ENCODE measurements at places on chromosomes 4 and X.
A peak's percentile ranks its signal among the peaks of the same experiment; 100 is the strongest.

- DNase-seq, result no peak
Measured at GRCh38 chr4:177696438-177696966, 254.3 kb upstream of the AGA start.

DNA sequence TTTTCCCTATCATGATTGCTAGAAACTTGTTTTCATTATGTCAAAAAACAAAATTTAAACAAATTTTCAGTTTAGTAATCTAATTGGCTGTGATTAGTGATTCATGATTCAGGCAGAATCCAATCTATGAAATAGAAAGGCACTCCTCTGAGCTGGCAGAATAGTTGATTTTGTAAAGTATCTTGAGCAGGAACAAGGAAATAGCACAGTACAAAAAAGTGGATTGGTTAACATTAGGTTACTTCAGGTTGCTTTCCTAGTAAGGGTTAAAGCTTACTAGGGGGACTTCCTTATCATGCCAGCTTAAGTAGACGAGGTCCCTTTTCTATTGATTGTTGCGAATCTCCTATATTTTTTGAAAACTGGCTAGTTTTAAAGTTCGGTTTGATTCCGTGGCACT is 43.4 kb upstream of the PRDM5 start:
- no peak for DNase-seq

DNA sequence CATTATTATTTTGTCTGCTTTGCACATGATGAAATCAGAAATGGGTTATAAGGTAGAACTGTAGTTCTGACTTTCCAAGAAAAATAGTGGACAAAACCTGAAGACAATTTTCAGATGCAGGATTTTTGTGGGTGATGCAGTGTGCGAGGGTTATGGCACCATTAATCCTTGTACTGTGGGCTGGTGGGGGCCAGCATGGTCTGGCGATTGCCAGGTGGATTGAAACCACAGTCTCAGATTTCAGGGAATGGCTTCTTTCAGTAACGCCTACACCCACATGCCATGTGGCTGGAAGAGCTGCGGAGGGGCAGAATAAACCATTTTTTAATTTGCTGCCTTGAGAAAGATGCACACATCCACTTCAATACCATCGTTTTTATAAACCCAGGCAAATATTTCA is 150.5 kb downstream of the ARSF start:
- DNase-seq, result no peak

DNA sequence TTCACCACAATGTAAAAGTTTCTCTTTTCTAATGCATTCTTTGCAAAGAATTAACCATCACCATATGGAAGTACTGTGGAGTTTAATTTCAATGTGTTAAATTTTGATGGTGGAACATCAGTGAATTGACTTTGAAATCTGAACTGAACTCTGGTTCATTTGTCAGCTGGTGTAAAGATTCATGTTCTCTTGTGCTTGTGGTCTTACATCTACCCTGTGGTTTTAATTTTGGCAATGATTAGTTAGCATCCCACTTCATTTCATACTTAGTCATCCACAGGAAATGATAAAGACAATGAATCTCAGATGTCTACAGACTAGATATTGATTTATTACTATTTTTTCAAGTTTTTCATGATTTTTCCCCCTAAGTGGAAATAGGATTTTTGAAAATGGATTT is 77.8 kb downstream of the GRID2 start:
- DNase-seq, result no peak

DNA sequence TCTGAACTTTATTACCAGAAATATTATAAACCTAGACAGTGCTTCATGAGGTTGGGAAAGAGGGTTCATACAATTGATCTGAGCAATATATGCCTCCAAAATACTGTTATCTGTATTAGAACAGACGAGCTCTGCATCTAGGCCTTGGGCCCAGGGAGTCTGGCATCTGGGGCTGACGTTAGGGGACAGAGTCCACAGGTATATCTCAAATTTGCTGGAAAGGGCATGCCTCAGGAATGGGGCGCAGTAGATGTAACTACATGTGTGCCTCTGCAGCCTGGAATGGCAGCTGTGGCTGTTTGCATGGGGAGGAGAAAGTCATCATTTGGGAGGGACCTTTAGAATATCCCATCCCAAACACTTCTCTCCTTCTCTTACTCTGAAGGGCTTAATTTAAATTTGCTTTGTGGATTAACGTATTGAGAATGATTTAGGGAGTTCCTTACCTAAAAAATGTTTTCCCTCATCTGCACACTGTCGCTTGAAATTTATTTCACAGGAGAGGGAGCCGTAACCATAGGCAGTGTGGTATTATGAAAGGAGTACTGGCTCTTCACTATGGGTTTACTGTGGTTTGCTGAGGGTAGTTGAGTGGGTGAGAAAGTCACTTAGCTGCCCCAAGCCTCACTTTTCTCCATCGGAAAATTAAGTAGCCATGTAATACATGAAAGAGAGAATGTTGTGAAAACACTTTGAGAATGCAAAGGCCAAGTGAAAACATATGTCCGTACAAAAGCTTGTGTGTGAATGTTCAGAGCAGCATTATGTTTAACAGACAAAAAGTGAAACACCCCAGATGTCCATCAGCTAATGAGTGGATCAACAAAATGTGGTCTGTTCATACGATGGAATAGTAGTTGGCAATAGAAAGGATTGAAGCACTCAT is 5.9 kb downstream of the ADD1 start:
- no peak for DNase-seq

DNA sequence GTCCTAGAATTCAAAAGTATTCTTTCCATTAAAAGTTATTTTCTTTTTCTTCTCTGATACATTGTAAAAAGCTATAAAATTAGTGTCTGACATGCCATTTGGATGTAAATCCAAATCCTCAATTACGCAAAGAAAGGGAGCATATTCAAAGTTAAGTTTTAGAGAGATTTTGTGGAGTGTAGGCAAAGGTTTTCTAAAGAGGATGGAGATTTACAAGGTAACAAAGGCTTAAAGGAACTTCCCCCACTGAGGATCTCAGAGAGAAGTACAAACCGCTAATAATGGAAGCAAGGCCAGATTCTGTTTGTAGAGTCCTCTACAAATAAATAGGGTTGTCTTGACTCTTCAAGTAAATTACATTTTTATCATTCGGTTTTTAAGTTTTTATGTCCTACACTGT is 91.0 kb upstream of the MAPK10 start:
- no peak for DNase-seq

GRCh38 chr4:4659871-4660651 is 118.2 kb upstream of the STX18 start:
- no peak for DNase-seq

- peak; percentile 66 for DNase-seq
Measured at GRCh38 chr4:51843309-51844152, 578 bp downstream of the DCUN1D4 start.

GRCh38 chrX:151974336-151975227 is at the start of gene GABRE:
Gene GABRE, minus strand, starts transcription at chrX:151974676. Its CDS starts 51 bp downstream, at chrX:151974625.
- peak; percentile 28 for DNase-seq

GRCh38 chrX:153763989-153764755 is at the start of gene PLXNB3:
Gene PLXNB3, plus strand, starts transcription at chrX:153764249. Its CDS starts 1,287 bp downstream, at chrX:153765536.
- DNase-seq, result peak; percentile 81

DNA sequence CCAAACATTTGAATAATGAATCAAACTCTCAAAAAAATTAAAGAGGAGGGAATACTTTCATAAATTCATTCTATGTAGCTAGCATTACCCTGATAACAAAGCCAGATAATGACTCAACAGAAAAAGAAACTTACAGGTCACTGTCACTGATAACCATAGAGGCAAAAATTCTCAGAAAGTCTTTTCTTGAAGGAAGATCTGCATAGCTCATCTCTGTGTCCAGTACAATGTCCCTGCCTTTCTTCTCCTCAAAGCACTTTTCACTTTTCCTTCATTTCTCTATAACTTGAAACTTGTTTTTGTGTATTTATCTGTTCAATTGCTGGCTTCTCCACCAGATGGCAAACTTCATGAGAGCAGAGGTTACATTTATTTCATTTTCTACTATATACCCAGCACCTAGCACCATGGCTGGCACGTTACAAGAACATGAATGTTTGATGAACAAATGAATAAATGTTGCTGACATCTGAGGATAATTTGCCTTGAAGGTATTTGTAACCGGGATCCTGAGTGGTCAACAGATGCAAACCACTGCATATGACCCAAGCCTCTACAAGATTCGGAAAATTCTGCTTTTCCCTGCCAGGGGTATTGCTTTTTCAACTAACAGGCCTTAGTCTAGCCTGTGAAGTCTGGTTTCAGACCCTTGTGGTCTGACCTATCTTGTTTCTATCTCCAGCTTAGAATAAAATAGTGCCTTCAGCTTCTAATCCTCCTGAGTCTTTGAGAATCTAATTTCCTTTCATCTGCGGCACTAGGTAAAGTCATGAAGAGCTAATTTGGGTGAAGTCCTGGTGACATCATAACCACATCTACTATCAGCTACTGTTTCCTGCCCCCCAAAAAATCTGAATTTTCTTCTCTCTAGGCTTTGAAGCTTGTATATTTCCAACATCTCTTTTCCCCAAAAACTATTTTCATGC is 52.5 kb upstream of the ANTXR2 start:
- DNase-seq, result peak; percentile 21

DNA sequence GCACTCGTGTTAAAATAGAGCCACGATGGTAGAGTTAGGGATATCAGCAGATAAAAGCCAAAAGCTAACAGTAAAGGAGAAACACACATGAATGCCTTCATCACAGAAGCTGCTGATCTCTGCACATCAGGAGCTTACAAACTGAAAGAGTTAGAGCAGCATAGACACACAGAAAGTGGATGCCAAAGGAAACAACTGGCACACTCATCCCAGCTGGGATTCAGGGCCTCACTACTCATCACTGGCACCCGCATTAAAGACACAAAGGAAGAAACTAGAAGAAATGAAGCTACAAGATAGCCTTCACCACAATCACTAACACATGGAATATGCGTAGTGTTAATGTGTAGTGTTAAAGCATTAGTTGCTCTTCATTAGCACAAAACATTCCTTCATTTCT is 156.4 kb upstream of the TBL1X start:
- DNase-seq, result no peak

- no peak for DNase-seq
Measured at GRCh38 chr4:161133586-161134276, 1030.1 kb downstream of the FSTL5 start.

DNA sequence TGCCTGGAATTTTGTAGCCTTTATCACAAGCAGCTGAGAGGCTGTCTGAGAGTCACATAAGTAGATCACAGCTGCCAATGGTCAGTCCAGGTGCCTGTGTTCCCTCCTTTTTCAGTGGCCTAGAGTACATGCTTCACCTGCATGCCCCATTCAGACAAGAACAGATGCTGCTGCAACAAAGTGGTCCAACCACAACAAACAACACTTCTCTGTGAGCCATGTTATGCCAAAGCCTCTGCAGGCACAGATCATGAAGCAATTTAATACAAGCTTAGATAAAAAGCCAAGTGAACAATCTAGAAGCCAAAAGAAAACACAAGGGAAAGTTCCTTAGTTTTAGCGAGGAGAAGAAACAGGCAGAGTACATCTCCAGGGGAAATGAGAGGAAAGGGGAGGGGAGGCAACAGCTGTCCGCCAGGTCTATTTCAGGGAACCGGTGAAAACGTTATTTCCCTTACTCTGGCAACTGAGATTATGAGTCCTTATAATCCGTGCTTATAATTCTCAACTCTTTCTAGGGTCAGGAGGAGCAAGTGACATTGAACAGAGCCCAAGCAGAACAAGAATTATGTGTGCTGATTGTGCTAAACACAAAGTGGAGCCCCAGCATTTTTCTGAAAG is 92.6 kb downstream of the TSPAN5 start:
- no peak for DNase-seq

- DNase-seq, result peak; percentile 74
Measured at GRCh38 chrX:153662266-153662665, 11.3 kb downstream of the PNCK start.

GRCh38 chr4:67512501-67512900 is 32.8 kb downstream of the CENPC start:
- no peak for DNase-seq

DNA sequence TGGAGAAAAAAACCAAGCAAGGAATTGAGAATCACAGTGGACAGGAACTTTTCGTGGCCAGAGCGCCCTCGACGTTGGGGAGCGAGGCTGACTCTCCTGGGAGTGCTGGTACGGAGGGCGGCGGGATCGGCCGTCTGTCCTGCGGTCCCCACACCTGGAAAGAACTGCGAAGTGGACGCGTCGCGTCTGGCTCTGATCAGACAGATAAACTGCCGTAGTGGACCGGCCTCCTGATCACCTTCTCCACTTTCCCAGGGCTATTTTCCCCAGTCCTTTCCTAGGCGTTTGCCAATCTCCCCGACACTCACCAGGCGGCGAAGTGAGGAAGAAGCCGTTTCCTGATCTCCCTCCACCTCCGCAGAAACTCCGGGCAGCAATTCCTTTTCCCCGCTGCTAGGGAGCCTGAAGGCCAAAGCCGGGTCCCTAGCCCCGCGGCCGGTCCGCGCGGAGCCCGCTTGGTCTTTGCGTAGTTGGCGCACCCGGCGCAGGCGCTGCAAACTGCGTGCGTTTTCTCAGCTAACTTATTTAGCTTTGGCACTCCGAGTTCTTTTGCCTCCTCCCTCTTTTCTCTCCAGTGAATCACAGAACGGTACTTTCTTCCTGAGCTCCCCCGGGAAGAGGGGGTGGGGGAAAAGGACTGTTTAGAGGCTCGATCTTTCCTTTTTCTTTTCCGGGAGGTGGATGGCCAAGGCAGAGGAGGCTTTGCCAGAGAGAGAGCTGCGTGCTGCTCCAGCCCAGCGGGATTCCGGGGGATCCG is at the start of gene ARSJ:
ARSJ (minus strand) TSS at position 500 of the 757 bp plus-strand sequence. CDS start 813 bp downstream, outside the sequence.
- DNase-seq, result peak; percentile 44

GRCh38 chrX:19882066-19882775 is 5.2 kb downstream of the SH3KBP1 start:
- no peak for DNase-seq

- DNase-seq, result no peak
Measured at GRCh38 chr4:89009761-89010369, 47.1 kb downstream of the FAM13A start.

- DNase-seq, result no peak
Measured at GRCh38 chrX:84168095-84168494, 19.9 kb downstream of the RPS6KA6 start.

- no peak for DNase-seq
Measured at GRCh38 chrX:125681058-125681457, 361.4 kb downstream of the TEX13C start.

DNA sequence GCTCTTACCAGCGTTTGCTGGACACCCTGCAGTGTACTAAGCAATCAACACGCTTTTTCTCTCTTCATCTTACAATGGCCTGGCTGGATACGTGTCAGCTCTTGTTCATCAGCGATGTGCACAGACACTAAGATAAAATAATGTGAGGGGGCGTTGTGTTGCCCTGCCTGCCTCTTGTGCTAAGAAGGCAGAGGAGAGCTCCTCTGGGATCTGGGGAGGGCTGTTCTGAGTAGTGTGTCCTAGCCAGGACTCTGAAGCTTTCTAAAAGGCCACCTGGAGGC is 49.7 kb downstream of the NELFA start:
- no peak for DNase-seq

- DNase-seq, result no peak
Measured at GRCh38 chr4:105990933-105991332, 95.7 kb downstream of the NPNT start.

- DNase-seq, result peak; percentile 93
Measured at GRCh38 chr4:6782147-6782845, at the start of gene KIAA0232. Gene KIAA0232, plus strand, starts transcription at chr4:6782727. Its CDS starts 41,727 bp downstream, at chr4:6824454.

- DNase-seq, result no peak
Measured at GRCh38 chr4:39166177-39166576, 16.2 kb upstream of the WDR19 start.

Data from stimulated activated CD4-positive, alpha-beta T cell treated with anti-CD3 and anti-CD28 coated beads, Interleukin-15, amount 100 ng/mL, for 24 hours (primary cell).